ENCODE measurements at places on chromosomes 3 and 15.

GRCh38 chr3:23493889-23494288 lies 290.8 kb downstream of the UBE2E2 start:
- no peak for DNase-seq

GRCh38 chr15:55003965-55004873 lies 192.5 kb downstream of the RSL24D1 start:
- DNase-seq = no peak

- DNase-seq = no peak
Observed at GRCh38 chr3:146928421-146929059, 323.4 kb upstream of the PLSCR5 start.

- DNase-seq = no peak
Observed at GRCh38 chr15:91699741-91700140, 153.8 kb upstream of the SLCO3A1 start.

GRCh38 chr15:57566834-57567233 lies 24.9 kb upstream of the MYZAP start:
- peak; percentile 83 for DNase-seq

DNA sequence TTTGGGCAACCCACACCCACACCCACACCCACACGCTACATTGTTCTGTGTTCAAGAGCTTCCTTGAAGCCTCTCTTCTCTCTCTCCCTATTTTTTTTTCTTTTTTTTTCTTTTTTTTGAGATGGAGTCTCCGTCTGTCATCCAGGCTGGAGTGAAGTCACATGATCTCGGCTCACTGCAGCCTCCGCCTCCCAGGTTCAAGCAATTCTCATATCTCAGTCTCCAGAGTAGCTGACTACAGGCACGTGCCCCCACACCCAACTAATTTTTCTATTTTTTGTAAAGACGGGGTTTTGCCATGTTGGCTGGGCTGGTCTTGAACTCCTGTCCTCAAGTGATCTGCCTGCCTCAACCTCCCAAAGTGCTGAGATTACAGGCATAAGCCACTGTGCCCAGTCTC lies 271.1 kb downstream of the SHQ1 start:
- DNase-seq = no peak

DNA sequence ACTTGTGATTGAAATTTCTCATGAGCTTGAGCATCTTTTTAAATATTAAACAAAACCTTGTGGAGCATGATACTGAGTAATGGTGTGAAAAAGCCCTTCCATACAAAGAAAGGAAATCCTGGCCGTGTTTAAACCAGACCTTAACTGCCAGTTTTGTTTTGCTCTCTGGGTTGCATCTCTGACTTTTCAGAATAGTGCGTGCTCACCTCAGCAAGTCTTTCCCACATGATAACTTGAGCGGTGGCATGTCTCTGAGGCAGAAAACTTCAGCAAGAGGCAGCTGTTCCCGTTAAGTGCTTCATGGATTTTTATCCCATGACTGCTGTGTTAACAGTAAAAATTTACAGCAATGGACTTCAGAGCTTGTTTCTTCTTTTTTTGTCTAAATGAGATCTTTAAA lies 393.3 kb downstream of the FEZF2 start:
- no peak for DNase-seq

DNA sequence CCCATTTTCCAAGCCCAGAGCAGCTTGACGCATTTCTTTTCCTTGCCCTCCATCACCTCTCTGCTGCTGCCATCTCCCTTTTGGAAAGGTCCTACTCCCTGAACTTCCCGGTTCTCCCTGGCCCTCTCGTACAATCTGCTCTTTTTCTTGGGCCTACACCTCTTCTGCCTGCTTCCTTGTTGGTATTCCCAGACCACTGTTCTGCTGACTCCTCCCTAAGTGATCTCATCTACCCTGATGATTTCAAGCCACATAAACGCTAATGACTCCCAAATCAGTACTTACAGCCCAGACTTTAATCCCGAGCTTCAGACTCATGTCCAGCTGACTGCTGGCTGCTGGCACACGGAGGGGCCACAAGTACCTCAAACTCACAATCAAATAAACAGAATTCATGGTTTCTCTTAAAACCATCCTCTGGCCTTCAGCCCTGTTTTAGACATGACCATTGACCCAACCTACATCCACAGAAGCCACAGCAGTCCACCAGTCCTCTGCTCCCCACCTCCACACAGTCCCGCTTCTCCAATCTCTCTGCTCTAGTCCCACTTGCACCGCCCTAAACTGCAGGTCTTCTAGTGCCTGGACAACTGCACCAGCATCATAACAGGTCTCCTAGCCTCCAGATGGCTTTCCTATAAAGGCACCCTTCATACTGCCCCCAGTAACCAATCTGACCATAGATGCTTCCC lies 57.6 kb downstream of the AAGAB start:
- DNase-seq = peak; percentile 15

DNA sequence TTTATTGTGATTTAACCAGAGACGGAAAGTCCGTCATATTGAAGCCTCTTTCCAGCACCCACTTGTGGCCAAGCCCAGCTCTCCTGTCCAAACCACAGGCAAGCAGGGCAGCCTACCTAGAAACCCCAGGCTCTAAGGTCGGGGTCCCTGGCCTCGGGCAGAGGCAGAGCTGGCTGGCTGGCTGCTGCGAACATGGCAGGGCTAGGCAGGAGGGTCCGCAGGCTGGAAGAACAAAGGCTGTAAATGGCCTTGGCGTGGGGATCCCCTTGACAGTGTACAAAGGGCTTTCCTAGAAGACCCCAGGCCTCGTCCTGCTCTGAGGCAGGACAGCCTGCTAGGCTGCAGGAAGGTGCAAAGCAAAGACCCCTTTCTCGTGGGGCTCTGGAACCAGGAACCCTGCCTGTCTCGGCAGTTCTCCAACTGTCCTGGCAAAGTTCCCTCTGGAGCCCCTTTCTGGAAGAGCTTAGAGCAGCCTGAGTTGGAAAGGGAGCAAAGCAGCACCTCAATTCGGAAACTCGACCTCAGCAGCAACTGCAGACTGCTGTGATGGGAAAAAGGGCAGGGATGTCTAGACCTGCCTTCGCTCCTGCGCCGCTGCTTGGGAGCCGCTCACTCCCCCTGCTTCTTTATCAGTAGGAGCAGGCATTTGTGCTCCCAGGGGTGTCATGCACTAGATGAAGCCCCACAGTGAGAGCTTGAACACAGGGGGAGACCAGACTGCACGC lies 8.5 kb downstream of the CALML4 start:
- no peak for DNase-seq

DNA sequence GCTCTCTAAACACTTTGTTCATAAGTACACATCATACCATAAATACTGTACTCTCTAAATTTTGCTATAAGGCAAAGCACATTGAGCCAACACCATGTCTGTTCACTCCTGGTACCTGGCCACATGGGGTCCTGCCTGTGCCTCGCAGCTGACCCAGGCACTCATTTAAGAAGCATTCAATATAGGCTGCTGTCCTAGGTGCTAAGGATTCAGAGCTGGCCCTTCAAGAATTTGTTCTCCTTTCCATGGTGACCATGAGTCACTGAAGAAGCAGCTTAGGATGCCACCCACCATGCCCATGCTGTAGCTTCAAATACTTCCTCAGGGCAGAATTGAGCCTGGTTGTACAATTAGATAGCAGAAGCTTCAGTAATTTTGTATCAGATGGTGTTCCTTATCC lies 119.2 kb upstream of the ZBED2 start:
- no peak for DNase-seq

- no peak for DNase-seq
Observed at GRCh38 chr3:42442640-42443039, 32.2 kb upstream of the LYZL4 start.

- DNase-seq = no peak
Observed at GRCh38 chr3:52302426-52303145, 13.5 kb upstream of the DNAH1 start.

GRCh38 chr3:173663696-173664111 lies 266.2 kb downstream of the NLGN1 start:
- no peak for DNase-seq

All from LoVo (cell line).